ENCODE measurements at places on chromosomes 7 and 10. TPM values are rescaled to one million over a fixed set of nuclear protein-coding genes. Genes with fewer than 3 reads are reported as not detected.

AQP1 gene
- 10.3 TPM for total RNA-seq

PIP gene
- total RNA-seq = not detected

TAS2R3 gene
- 0.25 TPM for total RNA-seq

TUBAL3 gene
- total RNA-seq = not detected

TMEM178B gene
- 6.0 TPM for total RNA-seq

CYP2C19 gene
- not detected for total RNA-seq

ABCC2 gene
- 0.38 TPM for total RNA-seq

C10orf105 gene
- total RNA-seq = not detected

EN2 gene
- not detected for total RNA-seq

AKR1C2 gene
- total RNA-seq = 1.1 TPM

FLNC gene
- 232 TPM for total RNA-seq

FHIP2A gene
- total RNA-seq = 19.6 TPM

PAXIP1 gene
- total RNA-seq = 10.3 TPM

NPC1L1 gene
- total RNA-seq = 0.33 TPM

PNLIPRP1 gene
- total RNA-seq = not detected

PSD gene
- 9.3 TPM for total RNA-seq

RPEL1 gene
- total RNA-seq = not detected

ZNF239 gene
- 3.7 TPM for total RNA-seq

VWC2 gene
- not detected for total RNA-seq

All from mesangial cell (primary cell).